ENCODE measurements at places on chromosomes 12 and 14. TPM values are rescaled to one million over a fixed set of nuclear protein-coding genes. Genes with fewer than 3 reads are reported as not detected.

- no peak for DNase-seq
Observed at GRCh38 chr14:26841920-26842741, 244.3 kb upstream of the NOVA1 start.

G2E3 gene
- 14.0 TPM for total RNA-seq

DNA sequence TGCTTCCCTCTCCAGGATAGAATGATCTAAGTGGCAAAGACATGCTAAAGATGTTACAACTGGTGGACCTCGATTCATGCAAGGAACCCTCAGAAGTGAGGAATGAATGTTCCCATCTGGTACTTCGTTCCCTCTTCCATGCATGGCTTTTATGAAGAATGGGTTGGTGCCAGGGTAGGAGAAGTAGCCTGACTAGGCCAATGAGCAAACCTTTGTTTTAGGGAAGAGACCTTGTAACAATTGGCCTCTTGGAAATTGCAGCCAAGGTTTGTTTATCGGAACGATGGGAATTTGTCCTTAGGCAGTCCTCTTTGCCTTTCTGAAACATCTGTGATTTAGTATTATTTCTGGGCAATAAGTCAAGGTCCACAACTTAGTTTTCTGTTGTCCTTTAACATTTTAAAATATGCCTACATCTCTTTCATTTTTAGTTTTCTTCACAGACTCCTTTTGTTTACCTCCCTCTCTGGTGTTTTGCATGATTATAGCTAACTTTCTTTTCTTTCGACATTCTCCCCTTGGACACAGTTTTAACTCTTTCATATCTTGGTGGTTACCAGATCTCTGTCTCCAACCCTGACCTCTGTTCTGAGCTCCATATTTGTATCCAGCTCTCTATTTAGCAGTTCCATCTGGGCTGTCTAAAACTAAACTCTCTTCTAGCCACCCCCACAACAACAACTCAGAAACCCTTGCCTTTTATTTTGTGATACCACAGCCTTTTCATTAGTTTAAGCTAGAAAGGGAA lies 70.0 kb downstream of the DIP2B start:
- no peak for DNase-seq

GRCh38 chr12:80939231-80939950 lies 1.7 kb upstream of the LIN7A start:
- DNase-seq: no peak

DNA sequence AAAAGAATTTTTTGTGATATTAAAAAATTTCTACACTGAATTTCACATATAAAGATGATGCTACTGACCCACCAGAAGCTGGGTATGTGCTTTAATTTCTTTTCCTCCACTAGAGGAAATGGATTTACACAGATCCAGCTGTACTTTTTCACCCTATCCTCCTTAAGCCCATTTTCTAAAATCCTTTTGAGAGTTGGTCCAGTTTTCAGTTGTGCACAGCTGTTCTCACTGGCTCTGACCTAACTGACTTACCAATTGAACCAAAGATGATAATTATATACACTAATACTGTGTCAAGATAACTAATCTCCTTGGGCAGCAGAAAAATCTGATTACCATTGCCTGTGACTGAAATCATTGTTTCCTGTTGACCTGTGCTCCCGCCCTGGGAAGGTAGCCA lies 108.5 kb downstream of the ZFC3H1 start:
- no peak for DNase-seq

KRT72 gene
- not detected for total RNA-seq

DNA sequence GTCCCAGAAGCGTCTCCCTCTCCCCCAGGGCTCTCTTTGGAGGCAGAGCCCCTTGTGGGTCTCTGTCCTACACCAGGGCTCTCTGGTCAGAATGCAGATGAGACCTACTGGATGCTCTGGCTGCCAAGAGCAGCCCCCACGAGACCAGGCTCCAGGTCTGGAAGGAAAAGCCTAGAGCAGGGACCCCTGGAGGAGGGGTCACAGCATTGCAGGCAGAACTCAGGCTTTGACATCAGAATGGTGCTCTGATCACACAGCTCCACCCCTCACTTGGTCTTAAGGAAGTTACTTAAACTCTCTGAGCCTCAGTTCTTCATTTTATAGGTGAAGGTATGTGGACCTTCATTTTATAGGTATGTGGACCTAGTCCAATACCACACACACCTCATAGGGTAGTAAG lies 83.1 kb downstream of the ARL6IP4 start:
- DNase-seq: no peak

GRCh38 chr12:93200291-93200917 lies 177.3 kb upstream of the NUDT4 start:
- no peak for DNase-seq

- DNase-seq: no peak
Observed at GRCh38 chr14:96994999-96995398, 197.8 kb downstream of the VRK1 start.

GRCh38 chr14:67643713-67644112 lies 24.0 kb downstream of the ARG2 start:
- no peak for DNase-seq

- no peak for DNase-seq
Observed at GRCh38 chr14:63833728-63834127, 19.1 kb upstream of the SYNE2 start.

Measured in upper lobe of right lung (tissue), 1 donor.